Regular cardiac myocyte (primary cell): ENCODE measurements at places on chromosomes 3 and 15. TPM values are rescaled to one million over a fixed set of nuclear protein-coding genes. Genes with fewer than 3 reads are reported as not detected.

The HIGD2B gene
- total RNA-seq = not detected in 2 replicates

The GABRR3 gene
- total RNA-seq = not detected in 2 replicates

The ISLR gene
- 18.8 and 23.4 TPM in 2 replicates for total RNA-seq

The PRSS50 gene
- not detected in 2 replicates for total RNA-seq

The VIPR1 gene
- 7.7 and 22.8 TPM in 2 replicates for total RNA-seq

The ZNF860 gene
- 0.19 and 0.85 TPM in 2 replicates for total RNA-seq

The CPLX3 gene
- total RNA-seq = not detected in 2 replicates

The TRH gene
- under 0.01 and 0.38 TPM in 2 replicates for total RNA-seq
